BE2C (cell line): ENCODE measurements at places on chromosomes 3 and 15.

DNA sequence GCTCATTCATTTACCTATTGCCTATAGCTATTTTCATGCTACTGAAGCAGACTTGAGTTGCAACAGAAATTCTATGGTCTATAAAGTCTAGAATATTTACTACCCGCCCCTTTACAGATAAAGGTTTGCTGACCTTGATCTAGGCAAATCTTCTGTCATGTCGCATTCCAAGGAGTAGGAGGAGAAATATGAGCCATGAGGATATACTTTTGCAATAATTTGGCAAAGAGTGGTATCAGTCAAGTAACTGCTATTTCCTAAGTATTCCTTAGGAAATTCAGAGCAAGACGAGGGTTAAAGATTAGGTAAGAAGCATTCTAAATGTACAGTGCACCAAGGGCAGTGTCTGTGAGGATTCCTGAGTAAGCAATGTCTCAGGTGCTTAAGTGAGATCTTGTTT lies 121.0 kb upstream of the NUDT16 start:
- DNase-seq: no peak

- no peak for DNase-seq
Observed at GRCh38 chr15:92921215-92922131, 21.3 kb downstream of the CHD2 start.

DNA sequence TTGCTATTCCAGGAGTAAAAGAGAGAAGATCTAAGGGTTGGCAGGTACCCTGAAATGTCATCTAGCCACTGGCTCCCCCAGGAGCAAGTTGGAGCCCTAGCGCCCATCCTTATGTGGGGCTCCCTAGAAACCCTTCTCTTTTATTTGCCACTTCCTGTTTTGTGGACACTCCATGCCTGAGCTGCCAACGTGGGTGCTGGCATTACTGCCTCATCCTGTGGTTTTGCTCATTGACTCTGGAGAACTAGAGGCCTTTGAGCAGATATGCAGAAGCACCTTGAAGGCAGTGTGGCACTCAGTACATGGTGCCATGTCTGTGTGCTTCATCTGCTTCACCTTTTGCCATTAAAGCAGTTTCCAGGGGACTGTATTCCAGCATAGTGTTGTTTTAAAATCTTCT lies 8.1 kb downstream of the EDEM1 start:
- no peak for DNase-seq

DNA sequence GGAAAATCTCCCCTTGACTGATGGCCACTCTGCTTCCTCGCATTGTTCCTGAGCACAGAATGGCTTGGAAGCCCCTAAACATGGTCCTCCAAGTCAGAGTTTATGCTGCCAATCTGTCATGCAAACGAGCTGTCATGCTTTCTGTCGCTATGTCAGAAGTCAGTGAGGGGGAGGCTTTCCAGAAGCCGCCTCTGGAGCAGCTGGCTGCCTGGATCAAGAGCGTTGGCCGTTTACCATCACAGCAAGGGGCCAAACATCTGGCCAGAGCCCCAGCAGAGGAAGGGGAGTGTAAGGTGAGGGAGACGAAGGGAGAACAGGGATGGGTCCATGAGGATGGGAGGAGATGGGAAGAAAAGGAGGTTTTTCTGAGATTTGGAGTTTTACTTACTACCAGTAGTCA lies 372.6 kb upstream of the NR2F2 start:
- DNase-seq: no peak
